ENCODE measurements at places on chromosomes 1 and 21.

DNA sequence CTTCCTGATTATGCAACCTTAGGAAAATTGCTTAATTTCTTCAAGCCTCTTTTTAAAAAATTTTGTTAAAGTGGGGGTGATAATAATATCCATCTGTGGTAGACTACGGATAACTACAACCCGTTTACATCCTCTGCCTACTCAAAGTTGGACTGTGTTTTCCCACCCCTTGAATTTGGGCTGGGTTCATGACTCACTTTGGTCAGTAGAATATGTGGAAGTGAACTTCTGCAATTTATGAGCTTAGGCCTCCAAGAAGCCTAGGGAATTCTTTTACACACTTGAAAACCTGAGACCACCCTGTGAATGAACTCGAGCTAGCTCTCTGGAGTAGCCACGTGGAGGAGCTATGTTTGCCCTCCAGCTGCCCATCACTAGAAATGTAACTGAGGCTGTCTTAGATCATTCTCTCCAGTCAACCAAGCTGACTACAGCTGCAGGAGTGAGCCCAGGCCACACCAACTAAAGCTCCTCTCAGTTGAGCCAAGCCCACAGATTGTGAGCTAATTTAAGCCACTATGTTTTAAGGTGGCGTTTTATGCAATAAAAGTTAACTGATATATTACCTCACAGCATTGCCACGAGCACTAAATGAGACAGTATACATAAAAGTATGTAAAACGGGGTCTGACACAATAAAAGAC, 29.6 kb upstream of the CACHD1 start:
- DNase-seq: no peak

DNA sequence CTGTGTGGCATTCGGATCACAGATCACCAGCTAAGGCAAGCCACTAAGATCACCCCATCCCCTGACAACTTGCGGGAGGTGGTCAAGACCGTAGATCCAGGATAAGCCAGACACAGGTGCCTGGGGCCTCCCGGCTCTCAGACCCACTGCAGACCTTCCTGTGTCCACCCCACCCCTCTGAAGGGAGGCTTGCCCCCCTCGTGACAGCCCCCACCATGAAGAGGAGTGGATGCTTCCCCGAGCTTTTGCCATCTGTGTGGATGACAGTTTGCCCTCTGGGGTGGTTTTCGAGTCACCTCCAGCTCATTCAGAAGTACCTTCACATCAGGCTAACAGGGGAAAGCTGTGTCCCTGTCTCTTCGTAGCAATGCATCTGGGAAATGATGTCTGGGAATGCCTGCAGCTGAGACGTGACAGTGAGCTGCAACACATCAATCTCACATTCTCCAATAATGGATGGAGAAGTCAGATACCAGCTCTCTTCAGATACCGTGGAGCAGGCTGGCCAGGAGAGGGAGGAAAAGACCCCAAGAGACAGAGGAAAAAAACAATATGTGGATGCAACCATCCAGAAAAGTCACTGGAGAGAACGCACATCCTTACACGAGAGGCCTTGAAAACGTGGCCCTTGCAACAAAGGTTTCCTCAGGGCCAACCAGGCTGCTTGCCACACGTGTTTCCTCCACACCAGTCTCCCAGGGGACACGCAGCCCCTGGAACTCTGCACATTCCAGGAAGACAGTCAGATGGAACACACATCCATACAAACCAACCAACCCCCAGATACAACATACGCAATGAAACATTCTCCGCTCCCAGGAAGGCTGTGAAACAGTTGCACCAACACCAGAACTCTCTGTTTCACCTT, 20.4 kb upstream of the FHAD1 start:
- DNase-seq: no peak

GRCh38 chr1:18924221-18924691, 21.9 kb upstream of the ALDH4A1 start:
- no peak for DNase-seq

DNA sequence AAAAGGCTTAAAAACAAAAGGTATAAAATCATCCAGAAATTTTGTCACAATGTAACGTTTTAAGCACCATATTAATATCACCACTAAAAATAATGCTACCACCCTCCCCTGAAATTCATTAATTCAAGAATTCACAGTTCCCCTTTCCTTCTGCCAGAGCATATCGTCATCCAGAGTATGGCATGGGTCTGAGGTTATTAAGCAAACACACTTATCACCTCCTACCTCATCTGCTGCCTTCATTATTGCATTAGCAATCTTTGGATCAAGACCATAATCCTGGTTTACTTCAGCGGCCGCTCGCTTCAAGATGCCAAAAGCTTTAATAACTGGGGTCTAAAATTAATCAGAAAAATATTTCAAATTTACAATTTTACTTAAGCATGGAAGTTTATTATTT, 6.2 kb downstream of the FH start:
- DNase-seq: no peak

DNA sequence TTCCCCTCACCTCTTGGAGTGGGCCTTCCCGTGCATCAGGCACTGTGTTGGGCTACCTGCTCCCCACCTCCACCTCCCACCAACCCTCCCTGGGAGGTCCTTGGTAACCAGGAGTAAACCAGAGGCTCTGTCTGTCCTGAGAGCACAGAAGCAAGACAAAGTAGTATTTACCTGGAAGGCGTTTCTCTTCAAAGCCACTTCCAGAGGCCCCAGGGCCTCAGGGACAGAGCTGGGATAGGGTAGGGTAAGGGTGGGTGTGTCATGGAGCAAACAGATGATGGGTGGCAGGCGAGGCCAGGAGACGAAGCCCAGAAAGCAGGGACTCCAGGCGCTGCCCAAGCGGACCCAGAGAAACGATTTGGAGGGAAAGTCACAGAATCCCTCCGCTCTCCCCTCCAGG, 77.2 kb upstream of the TARDBP start:
- DNase-seq: no peak

- no peak for DNase-seq
These were observed 5.3 kb upstream of the CXADR start for GRCh38 chr21:17507591-17507990.

DNA sequence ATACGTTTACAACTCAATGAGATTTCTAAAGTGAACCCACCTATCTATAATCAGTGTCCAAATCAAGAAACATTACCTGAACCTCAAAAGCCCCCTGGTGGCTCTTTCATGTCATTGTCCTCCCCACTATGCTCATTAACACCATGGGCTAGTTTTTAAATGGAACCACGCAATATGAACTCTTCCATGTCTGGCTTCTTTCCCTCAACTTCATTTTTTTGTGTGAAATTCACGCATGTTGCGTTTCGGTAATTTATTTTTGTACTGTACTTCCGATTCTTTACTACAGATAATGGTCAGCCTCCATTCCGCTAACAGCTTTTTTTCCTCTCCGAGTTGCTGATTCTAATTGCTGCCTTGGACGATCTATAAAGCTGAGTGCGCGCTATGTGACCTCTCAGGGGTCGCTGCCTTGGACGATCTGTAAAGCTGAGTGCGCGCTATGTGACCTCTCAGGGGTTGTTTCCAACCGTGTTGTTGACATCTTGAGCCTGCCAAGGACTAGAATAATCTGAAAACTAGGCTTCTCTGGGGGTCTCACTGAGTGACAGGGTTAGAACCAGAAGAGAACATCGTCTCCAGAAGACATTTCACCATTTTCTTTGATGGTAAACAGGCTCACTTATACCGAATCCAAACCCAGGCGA, 1.1 kb upstream of the CACYBP start:
- peak; percentile 54 for DNase-seq

DNA sequence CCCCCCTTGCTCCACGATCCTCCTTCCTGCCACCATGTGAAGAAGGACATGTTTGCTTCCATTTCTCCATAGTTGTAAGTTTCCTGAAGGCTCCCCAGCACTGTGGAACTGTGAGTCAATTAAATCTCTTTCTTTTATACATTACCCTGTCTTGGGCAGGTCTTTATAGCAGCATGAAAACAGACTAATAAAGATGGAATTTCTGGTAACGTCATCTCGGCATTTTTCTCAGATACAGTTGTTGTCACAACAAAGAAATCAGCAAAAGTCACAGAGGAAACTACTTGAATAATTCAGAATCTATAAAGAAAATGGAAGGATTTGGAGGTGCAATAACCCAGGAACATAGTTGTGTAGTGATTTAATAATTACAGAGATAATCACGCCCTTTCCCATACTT, 4.4 kb downstream of the APCS start:
- no peak for DNase-seq

DNA sequence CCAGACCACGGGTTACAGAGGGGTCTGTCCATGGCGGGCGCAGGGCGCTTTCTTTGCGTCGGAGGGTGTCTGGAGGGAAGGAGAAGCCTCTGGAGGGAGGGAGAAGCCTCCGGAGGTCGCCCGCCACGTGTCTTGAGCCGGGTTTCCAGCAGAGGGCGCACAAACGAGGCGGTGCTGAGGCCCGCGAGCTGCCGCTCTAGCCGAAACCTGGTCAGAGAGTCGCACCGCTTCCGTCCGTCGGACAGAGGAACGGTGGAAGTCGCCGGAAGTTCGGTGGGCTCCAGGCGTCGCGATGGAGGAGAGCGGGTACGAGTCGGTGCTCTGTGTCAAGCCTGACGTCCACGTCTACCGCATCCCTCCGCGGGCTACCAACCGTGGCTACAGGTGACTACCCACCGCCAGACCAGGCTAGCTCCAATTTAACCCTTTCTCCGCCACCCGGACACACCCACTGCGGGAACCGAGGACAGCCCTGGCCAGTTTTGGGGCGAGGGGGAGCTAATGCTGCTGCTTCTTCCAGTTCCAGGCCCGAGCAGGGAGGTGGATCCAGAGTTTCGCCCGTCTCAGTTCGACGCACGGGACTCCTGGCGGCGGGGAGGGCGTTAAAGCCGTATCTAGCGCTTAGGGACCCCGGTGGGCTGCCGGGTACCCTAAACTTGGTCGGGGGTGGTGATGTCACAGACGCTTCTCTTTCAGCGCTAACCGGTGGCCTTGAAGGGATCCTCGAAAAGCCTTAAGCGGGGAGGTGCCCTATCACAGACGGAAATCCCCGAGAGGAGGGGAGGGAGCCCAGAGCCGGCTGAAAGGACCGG, at the start of gene NECAP2:
Gene NECAP2 (plus strand): TSS at position 255 of the 812 bp plus-strand sequence. CDS start 38 bp downstream, at position 293.
- DNase-seq: peak; percentile 75

- no peak for DNase-seq
These were observed 45.2 kb downstream of the MEF2D start for GRCh38 chr1:156455362-156455761.

GRCh38 chr21:32448803-32449594, 36.5 kb downstream of the EVA1C start:
- no peak for DNase-seq

DNA sequence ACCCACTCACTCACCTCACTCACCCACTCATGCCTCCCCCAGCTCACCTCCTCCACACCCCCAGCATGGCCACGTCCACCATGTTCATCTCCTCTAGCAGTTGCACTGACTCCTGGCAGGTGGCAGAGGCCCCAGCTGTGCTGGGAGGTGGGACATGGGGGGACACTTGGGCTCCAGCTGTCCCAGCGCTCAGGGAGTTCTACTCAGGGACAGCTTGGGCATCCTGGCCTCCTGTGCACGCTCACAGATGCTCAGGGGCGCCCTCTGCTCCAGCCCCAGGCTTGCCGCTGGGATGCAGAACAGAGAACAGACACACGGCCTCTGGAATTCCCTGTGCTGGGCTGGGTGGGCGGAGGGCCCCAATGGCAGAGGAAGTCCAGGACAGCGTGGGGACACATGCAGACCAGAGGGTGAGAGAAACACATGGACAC, 5.2 kb downstream of the KRTAP10-8 start:
- DNase-seq: no peak

GRCh38 chr1:152461544-152461943, 47.5 kb upstream of the CRNN start:
- DNase-seq: no peak

All from GM12878 (cell line).